ENCODE measurements at places on chromosomes 11 and 22.
A peak's percentile ranks its signal among the peaks of the same experiment; 100 is the strongest.

DNA sequence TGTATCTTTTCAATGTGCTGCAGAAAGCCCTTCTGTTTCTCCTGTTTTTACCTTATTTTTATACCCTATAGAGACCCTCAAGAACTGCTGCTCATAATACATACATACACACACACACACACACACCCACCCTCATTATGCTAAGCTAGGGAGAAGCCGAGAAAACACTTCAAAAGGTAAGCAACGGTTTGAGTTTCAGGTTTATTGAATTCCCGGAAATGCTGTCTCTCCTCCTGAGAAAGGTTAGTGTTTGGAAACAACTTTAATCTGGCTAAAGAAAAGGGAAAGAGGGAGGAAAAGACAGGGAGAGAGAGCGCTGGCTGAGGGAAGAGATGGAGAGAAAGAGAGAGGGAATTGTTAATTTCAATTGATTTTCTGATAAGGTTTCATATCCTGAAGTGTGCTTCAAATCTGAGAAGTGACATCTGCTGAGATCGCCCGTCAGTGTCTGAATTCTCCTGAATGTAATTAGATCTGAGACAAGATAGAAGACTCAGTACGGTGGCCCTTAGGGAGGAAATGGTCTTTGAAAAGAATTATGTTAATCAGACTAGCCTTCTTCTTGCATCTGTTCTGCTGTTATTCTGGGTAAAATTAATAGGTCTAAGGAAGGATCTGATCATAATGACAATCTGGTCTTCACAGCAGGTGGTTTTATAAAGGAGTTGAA, 169.1 kb downstream of the NXPE2 start:
- no peak for DNase-seq

GRCh38 chr22:20080445-20080775, 369 bp downstream of the DGCR8 start:
- peak; percentile 65 for DNase-seq

- DNase-seq = no peak
Observed at GRCh38 chr11:71991494-71991893, 7.2 kb upstream of the IL18BP start.

- no peak for DNase-seq
Observed at GRCh38 chr11:103703954-103704353, 332.5 kb upstream of the DDI1 start.

DNA sequence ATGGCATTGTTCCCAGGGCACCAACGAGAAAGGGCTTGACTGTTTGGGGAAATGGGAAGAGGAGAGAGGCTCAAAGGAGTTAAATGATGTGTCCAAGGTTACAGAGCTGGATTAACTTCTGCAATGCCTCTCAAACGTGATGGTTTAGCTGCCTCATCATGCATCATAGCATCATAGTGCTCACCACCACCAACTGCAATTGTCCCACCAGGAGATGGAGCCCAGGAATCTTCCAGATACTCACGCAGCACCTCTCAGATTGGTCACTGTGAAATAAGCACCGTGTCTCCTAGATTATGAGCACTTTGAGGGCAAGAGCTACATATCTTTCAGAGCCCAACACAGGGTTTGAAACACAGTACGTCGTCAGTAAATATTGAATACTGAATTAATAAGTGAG, 69.2 kb downstream of the PRSS23 start:
- no peak for DNase-seq

DNA sequence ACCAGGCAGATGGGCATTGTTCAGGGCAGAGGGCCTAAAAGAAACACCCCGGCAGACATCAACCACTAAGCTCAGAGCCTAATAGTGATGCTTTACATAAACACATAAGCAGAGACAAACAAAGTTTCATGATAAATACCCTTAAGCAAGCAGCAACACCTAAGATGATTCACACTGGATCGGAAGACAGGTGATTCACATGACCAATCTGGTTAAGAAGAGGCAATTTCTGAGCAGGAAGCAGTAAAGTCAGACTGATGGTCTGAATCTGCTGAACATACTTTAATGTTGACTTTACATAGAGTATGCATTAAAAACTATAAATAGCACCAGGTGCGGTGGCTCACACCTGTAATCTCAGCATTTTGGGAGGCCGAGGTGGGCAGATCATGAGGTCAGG, 56.1 kb downstream of the SYN3 start:
- DNase-seq = no peak

DNA sequence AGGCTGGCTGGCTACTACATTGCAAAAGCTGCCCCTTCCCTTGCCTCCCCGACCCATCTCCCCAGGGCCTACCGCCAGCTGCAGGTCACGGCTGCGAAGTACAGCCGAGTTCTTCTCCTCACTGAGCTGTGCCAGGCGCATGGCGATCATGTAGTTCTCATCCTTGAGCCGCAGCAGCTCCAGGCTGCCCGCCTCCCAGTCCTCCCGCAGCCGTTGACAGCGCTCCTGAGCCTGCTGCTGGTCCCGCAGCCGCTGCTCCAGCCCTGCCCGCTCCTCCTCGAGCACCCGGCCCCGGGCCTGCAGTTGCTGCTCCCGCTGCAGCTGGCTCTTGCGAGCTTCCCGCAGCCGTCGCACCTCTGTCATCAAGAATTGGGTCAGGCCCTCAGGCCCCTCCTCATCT, 3.3 kb downstream of the CARD10 start:
- no peak for DNase-seq

- no peak for DNase-seq
Observed at GRCh38 chr11:2569731-2570210, 125.0 kb downstream of the KCNQ1 start.

DNA sequence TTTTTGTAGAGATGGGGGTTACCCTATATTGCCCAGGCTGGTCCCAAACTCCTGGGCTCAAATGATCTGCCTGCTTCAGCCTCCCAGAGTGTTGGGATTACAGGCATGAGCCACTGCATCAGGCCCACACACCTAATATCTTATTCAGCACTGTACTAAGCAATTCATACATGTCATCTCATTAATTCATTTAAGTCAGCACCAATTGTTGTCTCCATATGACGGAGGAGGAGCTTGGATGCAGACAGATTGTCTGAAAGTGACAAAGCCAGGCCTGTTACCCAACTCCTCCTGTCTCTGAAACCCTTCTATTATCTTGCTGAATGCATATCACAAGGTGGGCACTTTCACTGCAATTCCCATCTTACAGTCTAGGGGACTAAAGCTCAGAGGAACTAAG, 57.5 kb upstream of the ALX4 start:
- no peak for DNase-seq

GRCh38 chr22:49009359-49010063, 818.2 kb downstream of the BRD1 start:
- DNase-seq = no peak

GRCh38 chr11:114398303-114398920, 1.9 kb downstream of the C11orf71 start:
- DNase-seq = no peak

DNA sequence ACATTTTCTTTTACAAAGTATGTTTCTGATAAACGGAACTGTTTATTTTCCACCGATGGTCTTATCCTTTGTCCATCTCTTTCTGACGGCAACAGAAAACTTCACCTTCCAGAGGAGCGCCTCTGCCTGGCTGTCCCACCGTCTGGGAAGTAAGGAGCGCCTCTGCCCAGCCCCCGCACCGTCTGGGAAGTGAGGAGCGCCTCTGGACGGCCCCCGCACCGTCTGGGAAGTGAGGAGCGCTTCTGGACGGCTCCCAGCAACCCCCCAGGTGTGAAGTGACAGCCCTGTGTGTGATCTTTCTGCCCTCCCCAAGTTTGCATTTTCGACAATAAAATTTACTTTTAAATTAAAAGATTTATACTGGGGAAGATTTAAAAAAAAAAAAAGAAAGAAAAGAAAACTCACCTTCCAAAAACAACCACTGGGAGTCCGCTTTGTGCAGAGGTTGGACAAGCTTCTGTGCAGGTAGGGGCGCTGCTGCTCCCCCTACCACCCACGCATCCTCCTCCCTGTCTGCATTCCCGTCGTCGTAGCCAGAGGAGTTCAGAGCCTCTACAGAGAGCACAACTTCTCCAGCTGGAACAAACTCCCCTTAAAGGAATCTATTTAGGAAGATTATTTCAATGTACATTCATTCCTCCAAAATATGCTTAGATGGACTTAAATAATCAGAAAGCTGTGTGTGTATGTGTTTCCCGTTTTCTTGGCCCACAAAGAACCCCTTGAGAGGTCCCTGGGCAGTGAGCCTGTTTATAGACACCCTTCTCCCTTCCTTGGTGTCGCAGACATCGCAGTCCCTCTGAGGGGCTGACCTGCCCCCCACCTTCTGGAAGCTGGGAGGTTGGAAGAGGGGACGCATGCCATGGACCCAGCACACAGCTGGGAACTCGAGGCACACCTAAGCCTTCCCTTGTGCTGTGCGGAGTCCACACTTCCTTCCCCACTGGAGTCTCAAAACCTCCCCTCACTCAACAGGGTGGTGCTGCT, 849 bp upstream of the APOBEC3B start:
- DNase-seq = no peak

DNA sequence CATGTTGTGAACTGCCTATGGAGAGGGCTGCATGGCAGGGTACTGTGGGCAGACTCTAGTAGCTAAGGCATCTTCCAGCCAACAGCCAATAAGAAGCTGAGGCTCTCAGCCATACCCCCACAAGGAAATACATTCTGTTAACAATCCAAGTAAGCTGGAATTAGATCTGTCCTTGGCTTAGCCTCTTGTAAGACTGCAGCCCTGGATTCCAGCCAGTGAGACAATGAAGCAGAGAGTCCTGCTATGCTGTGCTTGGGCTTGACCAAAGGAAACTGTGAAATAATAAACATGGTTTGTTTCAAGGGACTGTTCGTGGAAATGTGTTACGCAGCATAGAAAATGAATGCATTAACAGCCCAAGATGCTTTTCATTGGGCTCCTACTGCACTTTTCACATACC, 1097.4 kb upstream of the CCDC90B start:
- DNase-seq = no peak

- no peak for DNase-seq
Observed at GRCh38 chr11:73551677-73552076, 46.2 kb downstream of the FAM168A start.

DNA sequence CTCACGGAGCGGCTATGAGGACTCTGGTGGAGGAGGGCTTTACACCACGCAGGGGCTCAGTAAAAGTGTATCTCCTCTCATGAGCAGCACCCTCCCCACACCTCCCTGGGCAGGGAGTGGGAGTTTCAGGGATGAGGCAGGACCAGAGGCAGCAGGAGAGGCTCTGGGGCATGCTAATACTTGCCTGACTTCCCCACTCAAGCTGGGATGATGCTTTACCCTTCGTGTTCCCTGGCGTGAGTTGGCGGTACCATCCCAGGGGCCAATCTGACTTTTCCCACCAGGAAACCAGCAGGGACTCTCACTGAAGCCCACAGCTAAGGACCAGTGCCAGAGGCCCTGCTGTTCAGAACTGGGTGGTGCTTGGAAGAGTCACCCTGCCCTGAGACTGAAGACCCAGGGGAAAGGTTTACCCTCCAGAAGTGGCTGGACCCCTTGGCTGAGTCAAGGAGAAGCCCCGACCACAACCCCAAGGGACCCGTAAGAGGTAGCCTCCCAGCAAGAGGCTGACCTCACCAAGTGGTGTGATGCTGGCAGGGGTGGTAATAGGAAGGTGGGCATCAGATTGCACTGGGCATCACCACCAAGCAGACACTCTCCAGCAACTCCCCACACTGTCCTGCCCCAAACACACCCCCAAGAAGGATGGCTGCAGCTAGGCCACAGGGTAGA, 65.6 kb downstream of the THAP12 start:
- no peak for DNase-seq

DNA sequence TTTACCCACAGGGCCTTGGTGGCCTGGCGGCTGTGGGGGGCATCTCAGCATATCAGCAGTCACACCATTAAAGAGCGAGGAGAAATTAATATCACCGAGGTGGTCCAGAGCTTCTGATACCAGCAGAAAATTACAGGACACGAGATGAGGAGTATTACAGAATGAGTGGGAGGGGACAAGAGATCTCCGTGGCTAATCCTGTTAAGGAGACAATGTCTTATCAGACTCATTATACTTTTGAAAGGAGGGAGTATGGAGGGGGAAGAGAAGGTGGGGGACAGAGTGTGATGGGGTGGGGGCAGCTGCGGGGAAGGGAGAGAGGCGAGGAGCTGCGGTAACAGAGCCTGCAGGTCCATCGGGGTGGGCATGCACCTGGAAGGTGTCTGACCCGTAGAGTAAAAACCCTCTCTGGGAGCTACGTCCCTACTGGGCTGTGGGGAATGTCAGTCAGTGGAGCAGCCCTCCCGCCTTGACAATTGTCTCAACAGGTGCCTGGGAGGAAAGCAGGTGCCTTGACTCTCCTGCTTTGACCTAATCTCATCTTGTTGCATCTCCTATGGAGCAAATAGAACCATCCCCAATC, 224.2 kb downstream of the CEP164 start:
- no peak for DNase-seq

GRCh38 chr22:43848366-43849171, 13.7 kb downstream of the SULT4A1 start:
- DNase-seq = no peak

GRCh38 chr11:116503216-116504160, 269.3 kb downstream of the BUD13 start:
- no peak for DNase-seq

DNA sequence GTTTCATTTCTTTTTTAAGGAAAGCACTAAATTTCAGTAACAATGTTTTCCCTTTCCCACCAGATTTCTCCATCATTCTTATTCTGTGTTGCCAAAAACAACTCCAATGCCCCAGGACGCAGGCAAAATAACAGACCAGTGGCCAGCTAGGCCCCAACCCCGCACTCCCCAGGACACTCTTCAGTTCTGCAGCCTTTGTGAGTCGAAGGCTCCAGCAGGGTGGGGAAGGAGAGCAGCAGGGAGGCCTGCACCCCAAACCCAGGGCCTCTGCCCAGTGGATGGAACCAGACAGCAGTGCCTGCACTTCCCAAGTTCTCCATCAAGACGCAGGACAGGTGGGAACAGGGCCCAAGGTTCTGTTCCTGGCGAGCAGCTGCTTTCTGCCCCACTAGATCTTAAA, 34.4 kb downstream of the PPP2R1B start:
- no peak for DNase-seq

DNA sequence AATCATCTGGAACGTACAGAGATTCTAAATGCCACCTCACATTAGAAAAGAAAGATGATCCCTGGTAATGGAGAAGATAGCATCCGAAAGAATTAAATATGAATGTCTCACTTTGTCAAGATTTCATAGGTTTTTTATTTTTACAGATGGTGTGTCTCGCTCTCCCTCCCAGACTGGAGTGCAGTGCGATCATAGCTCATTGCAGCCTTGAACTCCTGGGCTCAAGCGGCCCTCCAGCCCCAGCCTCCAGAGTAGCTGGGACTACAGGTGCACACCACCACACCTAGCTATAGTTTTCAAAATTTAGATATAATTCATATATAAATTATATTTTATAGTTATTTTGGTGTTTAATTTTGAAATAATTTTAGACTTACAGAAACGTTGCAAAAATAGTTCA, 16.7 kb upstream of the SMTN start:
- no peak for DNase-seq

GRCh38 chr11:41498726-41499125, 39.3 kb upstream of the LRRC4C start:
- no peak for DNase-seq

DNA sequence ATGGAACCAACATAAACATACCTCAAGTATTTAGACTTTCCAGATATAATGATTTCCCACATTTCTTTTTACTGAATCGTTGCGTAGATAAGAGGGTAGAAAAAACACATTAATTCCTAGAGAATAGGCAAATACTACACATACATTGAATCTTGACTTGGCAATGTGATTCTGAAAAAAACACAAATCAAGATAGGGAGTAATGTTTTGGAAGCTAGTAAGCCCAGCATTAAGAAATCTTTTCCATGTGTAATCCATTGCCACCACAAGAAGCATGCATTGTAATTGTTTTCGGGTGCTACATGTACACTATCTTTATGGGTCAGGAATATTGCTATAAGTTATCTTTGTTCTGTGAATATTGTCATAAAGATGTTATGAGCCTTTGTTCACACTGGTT, 269.8 kb upstream of the PDGFD start:
- DNase-seq = no peak

- DNase-seq = no peak
Observed at GRCh38 chr11:105241136-105241535, 101.6 kb upstream of the CARD18 start.

Data from head of caudate nucleus (tissue), 42 donors.